ENCODE measurements at places on chromosomes 1 and 21.

DNA sequence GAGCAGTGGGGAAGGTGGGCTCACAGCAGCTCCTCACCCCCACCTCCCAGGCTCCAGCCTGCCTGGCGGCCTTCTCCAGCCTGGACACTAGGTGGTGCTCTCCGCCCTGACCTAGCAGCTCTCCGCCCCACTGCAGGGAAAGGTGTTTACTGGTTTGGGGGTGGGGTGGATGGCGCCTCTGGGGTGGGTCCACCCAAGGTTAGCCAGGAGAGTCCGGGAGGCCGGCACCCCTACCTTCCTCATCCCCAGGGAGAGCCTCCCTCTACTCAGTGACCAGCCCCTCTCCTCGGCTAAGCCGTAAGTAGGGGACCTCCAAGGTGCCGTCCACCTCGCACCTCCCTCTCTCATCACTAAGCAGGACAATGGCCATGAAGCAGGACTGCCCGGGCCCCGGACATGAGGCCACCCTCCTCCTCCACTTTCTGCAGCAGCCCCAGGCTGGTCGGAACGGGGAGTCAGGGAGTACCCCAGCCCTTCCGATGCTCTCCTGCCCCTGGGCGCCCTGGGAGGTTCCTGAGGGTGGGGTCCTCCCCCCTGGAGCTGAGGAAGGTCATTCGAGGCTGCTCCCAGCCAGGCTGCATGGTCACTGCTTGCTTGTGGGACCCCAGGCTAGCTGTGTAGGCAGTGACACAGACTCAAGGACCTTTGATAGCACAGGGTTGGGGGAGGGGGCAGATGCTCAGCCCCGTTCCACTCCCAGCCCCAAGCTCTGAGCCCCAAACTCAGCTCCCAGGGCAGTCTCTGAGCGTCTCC is 101.4 kb upstream of the VAMP3 start:
- DNase-seq: peak; percentile 18

- DNase-seq: no peak
Observed at GRCh38 chr1:220655509-220655908, 34.7 kb upstream of the C1orf115 start.

- no peak for DNase-seq
Observed at GRCh38 chr21:20276377-20276776, 721.8 kb upstream of the NCAM2 start.

- DNase-seq: no peak
Observed at GRCh38 chr1:147622731-147623130, 47.6 kb downstream of the ACP6 start.

DNA sequence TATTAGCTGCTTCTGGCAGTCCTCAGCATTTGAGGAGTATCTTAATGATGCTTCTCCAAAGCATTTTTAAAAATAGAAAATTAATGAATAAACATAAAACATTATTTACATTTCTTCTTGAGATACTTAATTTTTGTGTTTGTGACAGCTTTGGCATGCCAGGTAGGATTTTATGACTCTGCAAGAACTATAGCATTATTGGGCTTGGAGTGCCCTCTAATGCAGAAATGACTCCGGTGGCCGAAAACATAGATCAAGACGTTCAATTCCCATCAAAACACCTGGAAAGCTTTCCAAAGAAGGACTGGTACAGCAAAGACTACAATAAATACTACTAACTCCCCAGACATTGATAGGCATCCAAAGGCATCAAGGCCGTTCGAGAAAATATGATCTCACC is 366.4 kb upstream of the CXADR start:
- DNase-seq: no peak

DNA sequence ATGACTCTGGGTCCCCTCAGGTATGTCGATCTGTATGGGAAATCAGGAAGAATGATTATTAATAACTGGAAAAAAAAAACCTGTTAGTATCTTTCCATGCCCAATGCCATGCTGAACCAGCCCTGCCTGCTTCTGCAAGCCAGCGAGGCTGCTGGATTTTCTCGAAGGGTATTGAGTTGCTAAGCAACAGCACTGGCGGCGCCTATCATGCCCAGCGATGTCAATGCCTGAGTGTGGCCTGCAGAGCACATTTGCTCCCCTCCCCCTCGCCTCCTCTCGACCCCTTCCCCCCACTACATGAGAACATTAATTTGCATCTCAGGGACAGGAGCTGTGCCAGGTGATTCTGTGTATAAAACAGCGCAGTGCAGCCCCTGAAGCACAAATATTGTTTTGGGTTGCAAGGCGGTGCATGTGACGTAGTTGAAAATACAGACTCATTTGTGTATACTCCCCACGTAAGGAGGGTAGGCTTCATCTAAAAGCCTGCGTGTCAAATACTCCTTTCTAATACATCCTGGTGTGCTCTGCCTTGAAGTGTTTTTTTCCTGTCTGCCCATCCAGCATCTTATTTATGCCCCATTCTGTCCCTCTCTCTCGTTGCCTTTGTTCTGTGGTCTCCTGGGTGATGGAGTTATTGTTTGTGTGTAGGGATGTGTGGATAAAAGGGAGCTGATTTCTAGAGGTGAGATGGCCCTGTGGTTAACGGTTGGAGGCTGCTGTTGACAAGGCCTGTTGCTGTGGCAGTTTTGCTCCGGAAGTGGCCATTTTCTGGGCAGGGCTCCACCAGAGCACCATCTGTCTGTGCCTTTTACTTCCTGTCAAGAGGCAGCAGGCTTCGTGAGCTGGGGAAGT is 32.7 kb upstream of the ATP5PO start:
- DNase-seq: no peak

DNA sequence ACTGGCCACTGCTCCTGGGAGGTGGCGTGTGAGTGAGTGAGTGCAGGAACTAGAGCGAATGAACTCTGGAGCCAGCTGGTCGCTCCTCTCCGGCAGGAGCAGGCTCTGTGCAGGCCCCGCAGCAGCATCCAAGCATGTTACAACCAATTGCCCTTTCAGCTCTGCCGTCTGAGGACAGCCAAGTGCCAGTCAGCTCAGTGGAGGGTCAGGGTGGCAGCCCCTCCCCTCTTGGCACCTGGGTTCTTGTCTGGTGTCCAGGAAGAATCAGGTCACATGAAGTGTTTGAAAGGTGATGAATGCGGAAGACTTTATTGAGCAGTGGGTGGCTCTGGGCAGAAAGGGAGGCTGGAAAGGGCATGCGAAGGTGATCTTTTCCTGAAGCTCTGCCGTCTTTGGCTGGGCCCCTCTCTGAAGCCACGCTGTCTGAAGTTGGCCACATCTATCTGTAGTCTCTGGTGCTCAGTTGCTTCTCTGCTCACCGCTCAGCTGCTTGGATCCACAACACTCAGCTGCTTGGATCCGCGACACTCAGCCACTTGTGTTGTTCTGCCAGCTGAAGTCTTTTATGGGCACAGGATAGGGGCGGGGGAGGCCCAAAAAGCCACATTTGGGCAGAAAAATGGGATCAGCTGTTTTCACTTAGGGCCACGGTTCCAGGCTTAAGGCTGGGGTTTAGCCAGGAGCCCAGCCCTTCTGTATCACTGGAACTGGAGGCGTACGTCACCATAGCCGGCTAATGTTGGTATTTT is 139.8 kb downstream of the ADSS2 start:
- DNase-seq: no peak

- no peak for DNase-seq
Observed at GRCh38 chr1:192549937-192550336, 25.6 kb upstream of the RGS1 start.

GRCh38 chr1:85368073-85368770 is 91.8 kb upstream of the BCL10 start:
- DNase-seq: no peak

- DNase-seq: no peak
Observed at GRCh38 chr1:8354038-8354437, 36.1 kb downstream of the SLC45A1 start.

DNA sequence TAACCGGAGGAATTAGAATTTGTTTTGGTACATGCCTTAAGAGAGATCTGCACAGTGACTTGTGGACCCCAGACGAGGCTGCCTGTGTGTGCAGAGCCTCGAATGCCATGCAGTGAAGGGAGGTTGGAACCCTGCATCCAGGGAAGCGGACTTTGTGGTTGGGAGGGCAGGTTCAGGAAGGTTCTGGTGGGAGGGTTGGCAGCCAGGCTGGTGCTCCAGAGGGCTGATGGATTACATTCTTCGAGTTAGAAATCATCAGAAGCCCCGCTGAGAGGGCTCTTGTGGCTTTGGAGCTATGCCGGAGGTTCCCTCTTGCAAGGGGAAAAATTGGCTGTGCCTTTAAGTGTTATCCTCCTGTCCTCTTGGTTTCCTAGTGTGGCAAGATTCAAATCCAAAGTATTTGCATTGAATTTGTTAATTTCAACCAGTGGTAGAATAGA is 21.1 kb downstream of the ROR1 start:
- DNase-seq: no peak

- DNase-seq: no peak
Observed at GRCh38 chr1:174090471-174090870, 68.3 kb upstream of the RC3H1 start.

DNA sequence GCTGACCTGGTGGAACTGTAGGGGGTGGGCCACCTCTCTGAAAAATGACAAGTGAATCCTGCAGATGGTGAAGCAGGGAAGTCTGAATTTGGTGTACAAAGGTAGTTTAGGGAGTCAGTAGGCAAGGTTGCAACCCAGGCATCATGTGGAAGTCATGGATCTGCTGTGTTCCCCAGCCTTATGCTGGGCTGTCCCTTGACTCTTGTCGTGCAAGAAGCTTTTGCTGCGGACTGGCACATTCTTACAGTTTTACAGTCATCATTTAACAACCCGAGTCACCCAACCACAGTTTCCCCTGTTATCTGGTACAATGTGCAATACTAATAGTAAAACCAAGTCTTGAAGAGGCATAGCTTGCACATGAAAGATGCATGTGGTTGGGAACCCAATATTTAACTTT is 13.2 kb downstream of the RHOU start:
- no peak for DNase-seq

DNA sequence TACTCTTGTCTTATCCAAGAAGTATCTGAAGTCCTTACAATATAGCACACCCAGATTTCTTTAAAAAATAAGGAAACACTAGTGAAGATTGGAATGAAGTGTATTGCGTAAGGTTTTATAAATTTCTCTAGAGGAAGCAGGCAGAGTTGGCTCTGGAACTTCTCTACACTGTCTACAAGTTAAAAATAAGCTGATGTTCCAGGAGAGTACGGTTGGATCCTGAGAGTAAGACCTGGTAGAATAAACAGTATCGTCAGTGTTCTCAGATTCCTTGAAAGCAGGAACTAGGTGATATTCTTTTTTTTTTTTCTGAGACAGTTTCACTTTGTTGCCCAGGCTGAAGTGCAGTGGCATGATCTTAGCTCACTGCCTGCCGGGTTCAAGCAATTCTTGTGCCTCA is 107.9 kb downstream of the USP25 start:
- DNase-seq: no peak

All from NCI-H460 (cell line).